Right cardiac atrium (tissue), 5 donors: ENCODE measurements at places on chromosomes 1 and 21.

DNA sequence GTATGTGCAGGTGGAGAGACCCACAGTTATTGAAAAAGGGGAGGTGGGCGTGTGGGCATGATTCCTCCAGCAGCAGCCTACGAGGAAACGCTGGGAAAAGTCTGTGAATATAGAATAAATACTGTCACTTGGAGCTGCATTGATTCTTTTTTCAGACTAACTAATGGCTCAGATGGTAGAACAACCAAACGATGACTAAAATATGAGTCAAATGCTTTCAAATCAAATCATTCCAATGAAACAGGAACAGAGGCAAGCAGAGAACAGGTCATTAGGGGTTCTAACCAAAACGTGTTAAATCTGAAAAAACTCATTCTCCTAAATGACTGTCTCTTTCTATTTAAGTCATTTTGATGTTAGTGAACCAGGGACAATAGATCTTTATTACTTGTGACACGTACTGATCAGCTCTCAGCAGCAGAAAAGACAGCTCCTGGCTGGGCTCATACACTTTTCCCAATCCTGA is 35.1 kb upstream of the SEC16B start:
- DNase-seq: no peak

- no peak for DNase-seq
These were observed 22.4 kb downstream of the NOS1AP start for GRCh38 chr1:162091681-162092524.

GRCh38 chr1:34871443-34872132 is 12.0 kb upstream of the SMIM12 start:
- no peak for DNase-seq

DNA sequence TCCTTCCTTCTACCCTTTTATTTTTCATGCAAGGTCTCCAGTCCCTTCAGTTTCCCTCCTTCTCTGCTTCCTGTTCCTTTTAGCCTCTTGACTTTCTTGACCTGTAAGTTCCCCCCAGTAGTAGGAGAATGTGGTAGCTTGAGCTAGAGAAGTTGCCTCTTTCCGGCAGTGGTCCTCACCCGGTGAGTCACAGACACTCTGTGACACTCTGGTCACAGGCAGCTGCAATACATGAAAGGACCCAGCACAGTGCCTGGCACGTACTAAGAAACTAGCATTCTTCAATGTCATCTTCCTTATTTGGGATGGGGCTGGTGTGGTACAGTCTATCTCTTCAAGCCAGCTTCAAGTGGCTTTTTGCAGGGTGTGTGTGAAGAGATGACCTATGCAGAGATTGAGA is 16.0 kb downstream of the PFKFB2 start:
- no peak for DNase-seq

DNA sequence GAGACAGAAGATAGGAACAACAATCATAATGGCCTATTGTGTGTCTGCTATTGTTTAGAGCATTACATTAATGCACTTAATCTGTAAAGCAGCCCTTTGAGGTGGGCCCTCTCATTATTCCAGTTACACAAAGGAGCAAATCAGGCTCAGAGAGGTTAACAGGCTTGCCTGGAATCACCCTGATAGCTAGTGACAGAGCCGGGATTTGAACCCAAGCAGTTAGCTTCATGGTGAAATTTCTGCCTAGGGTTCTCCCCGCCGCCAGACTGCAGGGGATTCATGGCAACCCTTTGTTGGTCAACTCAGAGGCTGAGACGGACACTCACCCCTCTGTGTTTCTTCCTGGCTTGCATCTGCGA is 7.1 kb downstream of the HEYL start:
- no peak for DNase-seq

- no peak for DNase-seq
These were observed 60.9 kb downstream of the S100B start for GRCh38 chr21:46544003-46544402.

GRCh38 chr1:180184041-180184440 is 29.4 kb downstream of the QSOX1 start:
- DNase-seq: no peak

GRCh38 chr1:184945678-184946412 is 28.5 kb downstream of the NIBAN1 start:
- DNase-seq: no peak

GRCh38 chr1:154221278-154222001 is 685 bp downstream of the UBAP2L start:
- peak; percentile 68 for DNase-seq

GRCh38 chr21:45767071-45768006 is 123.8 kb downstream of the PCBP3 start:
- no peak for DNase-seq

- no peak for DNase-seq
These were observed 119.3 kb upstream of the CDC42BPA start for GRCh38 chr1:227437495-227438008.

DNA sequence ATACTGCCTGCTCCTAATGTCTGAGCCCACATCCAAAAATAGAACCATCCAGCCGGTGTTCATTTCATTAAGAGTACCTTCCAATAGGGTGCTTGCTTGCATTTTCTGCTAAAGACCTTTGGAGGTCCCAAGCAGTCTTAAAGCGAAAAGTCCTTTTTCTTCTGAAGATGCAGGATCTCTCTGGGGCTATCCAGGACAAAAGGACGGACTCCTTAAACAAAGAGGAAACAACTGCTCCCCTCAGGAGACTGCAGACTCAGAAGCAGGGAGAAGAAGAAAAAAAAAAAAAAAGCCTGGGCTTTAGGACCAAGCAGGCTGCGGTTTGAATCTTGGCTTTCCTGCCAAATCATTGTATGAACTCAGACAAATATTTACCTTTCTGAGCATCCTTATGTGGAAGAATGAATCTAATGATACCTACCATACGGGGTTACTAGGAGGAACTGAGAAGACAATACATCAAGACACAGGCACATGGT is 204.0 kb downstream of the PLPP3 start:
- DNase-seq: no peak

- no peak for DNase-seq
These were observed 99.8 kb upstream of the PRMT6 start for GRCh38 chr1:106956721-106957120.

DNA sequence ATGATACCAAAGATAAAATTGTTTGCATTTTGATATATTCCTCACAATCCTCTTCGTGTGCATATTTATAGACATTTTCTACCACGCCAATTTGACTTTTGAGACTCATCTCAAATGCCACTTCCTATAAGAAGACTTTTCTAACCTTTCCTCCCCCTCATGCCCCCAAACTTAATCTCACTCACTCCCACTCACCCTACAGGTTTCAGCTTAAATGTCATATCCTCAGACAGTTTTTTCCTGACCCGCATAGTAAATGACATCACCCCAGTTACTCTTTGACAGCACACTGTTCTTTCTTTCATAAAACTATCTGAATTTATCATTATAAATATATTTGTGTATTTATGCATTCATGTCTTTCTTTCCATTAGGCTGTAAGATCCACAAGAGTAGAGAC is 29.6 kb upstream of the RGS8 start:
- no peak for DNase-seq

DNA sequence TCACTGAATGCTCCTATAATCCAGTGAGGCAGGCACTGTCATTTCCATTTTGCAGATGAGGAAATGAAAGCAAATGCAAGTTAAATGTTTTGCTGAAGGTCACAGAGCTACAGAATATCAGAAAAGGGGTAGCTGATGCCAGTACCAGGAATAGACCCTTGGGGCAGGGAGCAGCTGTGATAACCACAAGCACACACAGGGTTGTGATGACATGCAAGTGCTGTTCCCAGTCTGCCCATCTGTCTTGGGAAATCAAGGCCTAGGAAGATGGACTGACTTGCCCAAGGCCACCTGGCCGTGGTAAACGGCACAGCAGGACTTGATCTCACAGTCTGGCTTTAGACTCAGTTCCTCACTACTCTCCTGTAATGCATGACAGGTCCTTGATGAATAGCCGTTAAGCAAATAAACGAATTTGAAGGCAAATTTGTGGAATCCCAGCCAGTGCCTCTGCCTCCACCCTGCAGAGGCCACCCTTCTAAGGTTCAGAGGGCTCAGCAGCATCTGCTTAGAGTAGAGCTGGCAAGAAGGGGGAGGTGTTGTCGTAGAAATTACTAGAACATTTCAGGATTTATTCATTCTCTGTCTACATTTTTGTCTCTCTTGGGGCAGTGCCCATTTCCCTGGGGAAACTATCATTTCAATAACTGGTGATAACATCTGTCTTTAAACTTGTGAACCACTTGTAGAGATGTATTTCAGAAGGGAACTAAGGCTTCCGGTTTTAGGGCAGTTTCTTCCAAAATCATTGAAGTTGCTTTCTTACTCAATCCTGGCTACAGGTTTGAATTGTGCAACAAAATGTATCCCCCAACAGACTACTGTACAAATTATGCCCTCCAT is 53.2 kb upstream of the MRPS6 start:
- DNase-seq: no peak

DNA sequence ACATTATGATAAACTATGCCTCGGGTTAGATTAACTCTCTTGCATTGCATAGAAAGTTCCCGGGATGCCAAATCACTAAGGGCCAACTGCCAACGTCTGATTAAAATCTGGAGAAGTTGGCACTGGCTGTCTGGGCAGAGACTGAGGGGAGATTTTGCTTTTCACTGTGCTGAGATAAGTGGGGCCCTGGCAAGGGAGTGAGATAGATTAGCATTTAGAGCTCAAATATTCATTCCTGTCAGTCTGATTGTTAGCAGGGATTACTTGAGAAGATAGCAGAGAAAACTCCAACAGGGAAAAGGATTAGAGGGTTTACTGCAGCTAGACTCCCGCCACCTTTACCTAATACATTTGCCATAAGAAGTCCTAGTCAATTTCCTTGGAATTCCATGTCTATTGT is 714.1 kb upstream of the CHRM3 start:
- no peak for DNase-seq

- no peak for DNase-seq
These were observed 31.0 kb downstream of the TRIT1 start for GRCh38 chr1:39852214-39852791.

- no peak for DNase-seq
These were observed 17.7 kb downstream of the KCNC4 start for GRCh38 chr1:110227774-110228173.

- no peak for DNase-seq
These were observed 545.2 kb upstream of the CAMK1G start for GRCh38 chr1:209038316-209038715.

DNA sequence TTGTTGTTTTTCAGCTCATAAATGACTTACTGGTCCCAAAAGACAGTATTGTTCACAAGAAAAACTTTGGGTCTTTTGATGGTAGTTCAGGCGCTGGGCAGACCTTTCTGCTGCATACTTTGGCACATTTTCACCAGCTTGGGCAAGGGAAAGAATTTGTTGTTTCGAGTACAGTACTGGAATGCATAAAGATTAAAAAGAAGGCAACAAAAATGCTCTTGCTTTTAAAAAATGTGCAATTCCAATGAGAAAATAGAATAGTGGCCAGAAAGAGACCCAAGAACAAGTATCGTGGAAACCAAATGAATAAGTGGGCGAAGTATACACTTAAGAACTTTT is 56.0 kb downstream of the CLIC6 start:
- no peak for DNase-seq

DNA sequence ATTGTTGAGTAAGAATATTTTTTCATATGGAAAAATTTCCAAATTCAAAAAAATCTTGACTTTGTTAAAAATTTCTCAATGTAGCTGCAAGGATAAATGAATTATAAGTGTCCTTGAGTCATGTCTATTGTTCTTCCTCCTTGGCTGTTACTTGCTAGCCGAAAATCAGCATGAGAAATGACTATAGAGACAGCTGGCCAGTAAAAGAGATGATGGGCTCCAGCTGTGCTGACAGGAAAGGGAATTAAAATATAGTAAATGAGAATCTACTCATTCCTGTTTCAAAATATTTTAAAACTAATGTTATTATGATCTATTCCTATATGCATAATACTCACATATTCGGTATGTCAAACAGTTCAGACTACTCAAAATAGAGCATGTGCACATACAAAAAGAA is 1292.6 kb downstream of the BRINP3 start:
- no peak for DNase-seq

DNA sequence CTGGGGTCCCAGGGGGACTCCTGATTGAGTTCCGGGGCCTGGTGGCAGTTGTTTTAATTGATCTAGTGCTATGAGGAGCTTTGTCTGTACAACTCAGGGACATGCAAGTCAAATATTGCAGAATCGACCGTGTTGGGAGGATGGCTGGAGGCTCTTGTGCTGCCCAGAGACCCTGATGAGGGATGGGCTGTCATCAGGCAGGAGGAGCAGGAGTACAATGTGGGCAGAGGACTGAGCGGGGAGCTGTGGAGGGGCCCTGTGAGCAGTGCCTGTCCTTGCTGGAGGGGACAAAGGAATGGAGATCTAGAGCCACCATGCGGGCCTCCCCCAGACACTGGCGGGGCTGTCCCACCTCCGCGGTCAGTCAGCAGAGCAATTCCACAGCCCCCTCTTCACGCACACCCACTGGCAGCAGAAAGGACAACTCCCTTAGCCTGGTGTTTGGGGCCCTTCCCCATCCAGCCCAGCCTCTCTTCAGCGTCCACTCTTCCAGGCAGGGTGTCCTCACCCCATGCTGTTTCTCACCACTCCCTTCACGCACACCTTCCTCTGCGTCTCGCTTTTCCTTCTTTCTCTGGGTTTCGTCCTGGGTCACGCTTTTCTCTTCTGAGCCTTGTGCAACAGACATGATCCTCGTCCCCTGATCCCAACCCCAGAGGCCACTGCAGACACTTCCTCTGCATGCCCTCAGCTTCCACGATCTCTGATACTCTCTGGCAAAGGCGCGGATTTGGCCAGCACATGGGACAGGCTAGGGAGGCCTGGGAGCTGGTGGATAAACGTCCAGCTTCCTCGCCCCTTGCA is 122.6 kb downstream of the GRIK3 start:
- no peak for DNase-seq

DNA sequence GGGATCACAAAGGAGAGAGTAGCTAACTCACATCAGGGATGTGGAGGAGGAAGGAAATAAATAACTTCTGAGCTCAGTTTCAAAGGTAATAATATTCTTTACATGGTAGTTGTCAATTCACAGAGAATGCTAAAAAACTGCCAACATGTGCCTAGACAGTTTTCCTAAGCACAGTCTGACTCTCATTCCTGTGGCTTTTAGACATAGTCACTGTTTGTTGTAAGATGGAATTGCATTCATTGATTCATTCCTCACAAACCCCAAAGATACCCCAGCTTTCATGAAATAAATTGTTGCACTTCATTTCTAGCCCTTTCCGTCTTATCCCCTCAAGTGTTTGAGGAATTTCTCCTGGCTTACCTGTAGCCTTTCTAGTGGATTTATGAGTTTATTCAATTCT is 263.9 kb downstream of the NTNG1 start:
- no peak for DNase-seq

DNA sequence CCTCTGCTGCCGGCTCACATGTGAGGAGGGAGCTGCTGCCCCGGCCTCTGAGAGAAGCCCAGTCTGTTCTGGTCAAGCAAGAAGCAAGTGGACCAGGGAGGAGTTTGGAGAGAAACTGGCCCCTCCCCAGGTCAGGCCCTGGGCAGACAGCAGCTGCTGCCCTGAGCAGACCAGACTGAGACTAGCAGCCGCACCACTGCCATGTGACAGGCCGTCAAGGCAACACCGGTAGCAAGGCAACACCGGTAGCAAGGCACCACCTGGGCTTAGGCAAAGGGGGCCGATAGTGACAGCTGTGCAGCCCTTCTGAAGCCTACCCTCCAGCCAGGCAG is 50.3 kb downstream of the ARHGEF16 start:
- DNase-seq: no peak
